ENCODE measurements at places on chromosomes 7 and 10.

DNA sequence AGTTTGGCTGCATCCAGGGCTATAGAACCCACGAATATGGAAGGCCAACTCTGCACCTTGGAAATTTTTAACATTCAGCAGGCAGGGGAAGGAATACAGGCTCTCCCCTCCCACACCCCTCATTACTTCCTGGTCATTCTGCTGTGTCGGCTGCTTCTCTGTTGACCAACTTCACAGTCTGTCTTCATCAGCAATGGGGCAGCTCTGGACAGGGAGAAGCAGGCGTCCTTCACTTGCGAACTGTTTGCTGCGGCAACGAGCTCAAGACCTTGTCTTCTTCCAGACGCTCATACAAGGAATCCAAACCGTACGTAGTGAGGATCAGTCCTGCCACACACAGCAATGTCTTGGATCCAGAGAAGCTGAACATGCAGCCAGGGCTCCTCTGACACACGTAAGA is 192.2 kb downstream of the DIP2C start:
- no peak for DNase-seq

DNA sequence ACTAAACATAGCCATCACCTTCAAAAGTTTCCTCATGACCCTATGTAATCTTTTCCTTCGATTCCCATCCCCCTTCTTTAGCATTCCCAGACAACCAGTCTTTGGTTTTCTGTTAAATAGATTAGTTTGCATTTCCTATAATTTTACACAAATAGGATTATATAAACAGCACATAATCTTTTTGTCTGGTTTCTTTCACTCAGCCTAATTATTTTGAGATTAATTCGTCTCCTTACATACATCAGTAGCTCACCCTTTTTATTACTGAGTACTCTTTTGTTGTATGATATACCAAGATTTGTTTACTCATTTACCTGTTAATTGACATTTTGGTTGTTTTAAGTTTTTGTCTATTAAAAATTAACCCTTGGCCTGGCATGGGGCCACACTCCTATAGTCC is 354.7 kb upstream of the CHRM2 start:
- no peak for DNase-seq

- DNase-seq = no peak
Observed at GRCh38 chr7:22357311-22358175, 589 bp upstream of the RAPGEF5 start.

- DNase-seq = no peak
Observed at GRCh38 chr10:52454491-52454890, 140.4 kb downstream of the DKK1 start.

- DNase-seq = no peak
Observed at GRCh38 chr10:44908066-44908749, 2.9 kb upstream of the TMEM72 start.
